ENCODE measurements at places on chromosomes 3 and 15.
A peak's percentile ranks its signal among the peaks of the same experiment; 100 is the strongest.

DNA sequence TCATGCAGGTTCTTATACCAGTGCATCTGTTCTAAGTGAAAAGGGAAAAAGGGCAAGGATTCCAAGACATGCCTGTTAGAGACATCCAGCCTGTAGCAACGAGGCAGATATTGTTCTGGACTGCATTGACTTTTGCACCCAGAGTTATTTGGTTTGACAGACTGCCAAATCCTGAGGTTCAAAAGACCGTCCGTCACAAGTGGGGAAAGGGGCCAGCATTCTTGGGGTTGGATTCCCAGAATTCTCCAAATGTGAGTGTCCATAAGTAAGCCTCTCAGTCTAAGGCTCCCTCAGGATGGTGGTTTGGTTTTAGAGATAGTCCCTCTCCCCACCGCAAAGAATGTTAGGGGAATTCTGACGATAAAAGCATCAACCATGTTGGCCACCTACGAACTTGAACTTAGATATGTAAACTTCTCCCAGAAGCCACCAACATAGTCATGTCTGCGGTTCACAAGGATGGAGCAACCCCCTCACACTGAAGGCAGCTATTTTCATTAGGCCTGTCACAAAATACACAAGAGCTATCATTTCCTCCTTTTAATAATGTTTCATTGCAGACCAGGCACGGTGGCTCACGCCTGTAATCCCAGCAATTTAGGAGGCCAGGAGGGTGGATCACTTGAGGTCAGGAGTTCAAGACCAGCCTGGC, 13.6 kb upstream of the LACTB start:
- no peak for DNase-seq

- no peak for DNase-seq
Observed at GRCh38 chr3:38990621-38991020, 61.1 kb downstream of the SCN11A start.

DNA sequence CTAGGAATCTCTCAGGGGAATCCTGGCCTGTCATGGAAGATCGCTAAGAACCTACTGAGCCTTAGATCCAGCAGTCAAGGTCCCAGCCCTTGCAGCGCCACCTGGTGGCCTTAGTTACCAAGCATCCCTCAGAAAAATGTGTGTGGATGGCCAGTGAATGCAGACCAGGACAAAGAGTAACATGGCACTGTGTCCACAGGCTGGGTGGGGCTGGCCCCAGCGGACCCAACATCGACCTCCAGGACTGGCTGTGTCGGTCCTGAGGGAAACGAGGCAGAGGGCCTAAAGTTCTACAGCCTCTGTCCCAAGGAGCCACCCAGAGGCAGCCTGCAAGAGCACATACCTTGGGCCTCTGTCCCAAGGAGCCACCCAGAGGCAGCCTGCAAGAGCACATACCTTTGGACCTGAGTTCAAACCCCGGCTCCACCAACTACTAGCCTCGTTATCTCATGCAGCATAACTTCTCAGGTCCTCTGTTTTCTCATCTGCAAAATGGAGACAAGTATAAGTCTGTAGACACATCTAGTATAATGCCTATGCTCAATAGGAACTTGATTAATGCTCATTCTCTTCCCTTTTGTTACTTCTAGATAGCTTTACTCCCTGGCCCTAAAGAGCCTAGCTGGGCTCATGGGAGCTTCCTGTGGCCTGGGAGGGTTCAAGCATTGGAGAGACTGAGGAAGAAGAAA, 57.5 kb upstream of the HERC1 start:
- peak; percentile 31 for DNase-seq

DNA sequence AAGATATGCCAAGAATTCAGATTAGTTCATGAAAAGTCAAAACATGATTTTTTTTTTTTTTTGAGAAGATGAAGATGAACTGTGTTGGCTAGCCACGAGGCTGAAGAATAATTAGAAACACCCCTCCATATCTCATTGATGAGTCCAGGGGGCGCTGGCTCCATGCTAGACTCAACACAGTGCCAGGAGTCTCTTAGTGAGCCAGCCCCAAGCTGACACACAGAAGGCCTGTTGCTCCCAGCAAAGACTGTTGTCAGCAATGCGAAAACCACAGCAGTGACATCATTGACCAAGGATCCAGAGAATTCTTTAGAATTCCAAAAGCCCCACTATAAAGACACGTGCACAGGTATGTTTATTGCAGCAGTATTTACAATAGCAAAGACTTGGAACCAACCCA, 185.2 kb downstream of the ANXA2 start:
- DNase-seq, result no peak

DNA sequence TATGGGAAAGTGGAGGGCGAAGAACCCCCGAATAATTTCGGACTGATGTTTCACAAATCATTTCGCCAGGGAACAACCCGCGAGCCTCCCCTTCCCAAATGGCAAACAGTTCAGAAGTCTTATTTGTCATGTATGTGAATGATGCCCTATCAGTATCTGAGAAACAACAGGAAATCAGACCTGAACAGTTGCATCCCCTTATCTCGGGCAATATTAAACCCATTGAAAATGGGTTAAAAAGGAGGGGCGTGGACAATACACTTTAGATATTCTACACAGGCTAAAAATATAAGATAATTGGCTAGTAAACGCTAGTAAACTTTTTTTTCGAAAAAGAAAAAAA, 1003.3 kb upstream of the NR2F2 start:
- no peak for DNase-seq

DNA sequence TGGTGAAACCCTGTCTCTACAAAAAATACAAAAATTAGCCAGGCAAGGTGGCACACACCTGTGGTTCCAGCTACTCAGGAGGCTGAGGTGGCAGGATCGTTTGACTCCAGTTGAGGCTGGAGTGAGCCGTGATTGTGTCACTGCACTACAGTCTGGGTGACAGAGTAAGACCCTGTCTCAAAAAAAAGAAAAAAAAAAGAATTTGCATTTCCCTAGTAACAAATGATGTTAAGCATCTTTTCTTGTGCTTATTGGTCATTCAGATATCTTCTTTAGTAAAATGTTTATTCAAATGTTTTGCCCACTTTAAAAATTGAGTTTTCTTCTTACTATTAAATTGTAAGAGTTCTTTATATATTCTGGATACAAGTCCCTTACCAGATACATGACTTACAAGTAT, 48.7 kb downstream of the NFKBIZ start:
- no peak for DNase-seq

All from hippocampal formation (tissue), 2 donors.